ENCODE measurements at places on chromosomes 7 and 10. TPM values are rescaled to one million over a fixed set of nuclear protein-coding genes. Genes with fewer than 3 reads are reported as not detected.

- no peaks in the 10 kb centered on the region for H3K27me3 ChIP-seq
- H3K27ac ChIP-seq: peak overlapping the region; percentile 80
- H3K4me1 ChIP-seq: peaks cover 93% of the 10 kb centered on the region
- H3K36me3 ChIP-seq: peaks cover 4% of the 10 kb centered on the region
These were observed 83.5 kb downstream of the SGMS1 start for GRCh38 chr10:50540069-50540825.

DNA sequence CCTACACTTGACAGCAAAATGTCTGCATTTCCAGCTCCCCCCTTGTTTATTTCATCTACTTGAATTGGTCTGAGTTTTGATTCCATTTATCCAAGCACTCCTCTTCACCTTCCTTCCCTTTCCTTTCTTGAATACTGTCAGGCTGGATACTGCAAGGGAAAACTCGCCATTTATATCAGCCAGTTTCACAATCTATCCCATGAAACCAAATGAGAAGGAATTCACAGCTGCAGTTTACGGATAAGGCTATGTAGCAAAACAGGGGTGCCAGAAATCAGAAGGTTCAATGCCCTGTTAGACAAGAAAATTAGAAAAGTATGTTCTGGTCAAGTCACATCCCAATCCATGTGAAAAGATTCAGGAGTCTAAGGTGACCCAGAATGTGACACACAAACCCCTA is 28.1 kb downstream of the CCDC6 start:
- peaks cover 27% of the 10 kb centered on the region for H3K36me3 ChIP-seq
- no peak overlapping the region for H3K4me3 ChIP-seq
- no peaks in the 10 kb centered on the region for H3K27me3 ChIP-seq
- no peak for DNase-seq

The MMP21 gene
- not detected for total RNA-seq

DNA sequence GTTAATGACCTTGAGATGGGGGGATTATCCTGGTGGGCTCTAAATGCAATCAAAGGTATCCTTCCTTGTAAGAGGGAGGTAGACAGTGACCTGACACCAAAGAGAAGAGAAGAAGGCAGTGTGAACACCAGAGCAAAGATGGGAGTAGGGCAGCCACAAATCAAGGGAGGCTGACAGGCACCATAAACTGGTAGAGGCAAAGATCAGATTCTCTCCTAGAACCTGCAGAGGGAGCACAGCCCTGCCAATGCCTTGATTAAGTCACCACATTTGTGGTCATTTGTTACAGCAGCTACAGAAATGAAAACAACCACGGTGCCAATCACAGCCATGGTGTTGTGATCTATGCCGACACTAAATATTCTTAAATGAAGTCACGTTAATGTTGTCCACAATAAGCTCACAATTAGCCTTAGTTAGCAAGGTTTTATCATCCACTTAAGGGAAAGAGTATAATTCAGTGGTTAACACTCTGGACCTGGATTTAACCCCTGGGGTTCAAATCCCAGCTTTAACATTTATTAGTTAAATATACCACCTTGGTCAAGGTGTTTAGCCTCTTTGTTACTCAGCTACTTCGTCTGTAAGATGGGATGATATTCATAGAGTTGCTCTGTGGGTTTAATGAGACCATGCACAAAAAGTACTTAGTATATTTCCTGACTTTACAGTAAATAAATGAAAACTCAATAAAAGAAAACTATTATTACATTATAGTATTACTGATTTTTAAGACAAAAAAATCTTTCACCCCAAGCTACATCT is 70.8 kb downstream of the SGMS1 start:
- peak; percentile 44 for DNase-seq
- H3K27me3 ChIP-seq: no peaks in the 10 kb centered on the region
- no peaks in the 10 kb centered on the region for H3K36me3 ChIP-seq
- no peak overlapping the region for H3K27ac ChIP-seq

DNA sequence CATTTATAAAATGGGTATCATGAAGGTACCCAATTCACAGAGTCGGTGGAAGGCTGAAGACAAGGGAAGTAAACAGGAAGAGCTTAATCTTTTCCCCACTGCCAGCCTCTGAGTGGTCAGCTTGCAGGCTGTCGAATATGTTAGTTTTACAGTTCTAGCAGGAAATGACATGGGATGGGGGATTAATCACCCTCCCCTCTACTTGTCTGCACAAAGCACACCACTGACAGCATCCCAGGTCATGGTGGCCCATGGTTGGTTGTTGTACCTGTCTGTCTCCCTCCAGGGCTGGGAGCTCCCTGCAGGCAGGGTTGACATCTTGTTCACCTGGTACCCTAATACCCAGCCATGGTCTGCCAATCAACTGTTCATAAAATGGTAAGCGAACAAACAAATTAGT is 55.6 kb downstream of the GRB10 start:
- no peak overlapping the region for H3K27ac ChIP-seq
- no peaks in the 10 kb centered on the region for H3K36me3 ChIP-seq
- H3K27me3 ChIP-seq: no peaks in the 10 kb centered on the region
- H3K4me3 ChIP-seq: no peak overlapping the region
- peaks cover 8% of the 10 kb centered on the region for H3K4me1 ChIP-seq

The NUDCD3 gene
- 70.3 TPM for total RNA-seq

DNA sequence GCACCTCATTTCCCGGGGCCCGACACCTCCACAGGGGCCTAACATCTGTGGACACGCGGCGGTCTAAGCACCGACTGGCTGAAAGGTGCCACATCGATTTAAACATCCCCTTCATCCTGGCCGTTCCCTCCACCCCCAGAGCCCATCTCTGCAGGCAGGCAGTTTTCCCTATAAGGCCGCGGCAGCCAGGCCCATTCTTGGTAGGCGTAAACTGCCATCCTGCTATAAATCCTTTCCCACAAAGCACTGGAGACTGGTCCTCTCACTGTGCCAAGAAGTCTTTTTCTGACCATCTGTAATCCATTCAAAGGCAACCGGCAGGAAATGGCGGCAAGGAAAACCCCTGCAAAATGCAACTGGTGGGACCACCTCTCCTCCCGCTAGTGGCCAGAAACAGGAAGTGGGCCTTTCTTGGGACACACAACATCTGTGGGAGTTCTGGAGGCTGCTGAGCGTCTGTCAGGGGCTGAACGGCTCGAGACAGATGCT is 22.4 kb downstream of the ATXN7L1 start:
- no peaks in the 10 kb centered on the region for H3K36me3 ChIP-seq
- H3K27ac ChIP-seq: no peak overlapping the region
- no peaks in the 10 kb centered on the region for H3K27me3 ChIP-seq
- no peak for DNase-seq

DNA sequence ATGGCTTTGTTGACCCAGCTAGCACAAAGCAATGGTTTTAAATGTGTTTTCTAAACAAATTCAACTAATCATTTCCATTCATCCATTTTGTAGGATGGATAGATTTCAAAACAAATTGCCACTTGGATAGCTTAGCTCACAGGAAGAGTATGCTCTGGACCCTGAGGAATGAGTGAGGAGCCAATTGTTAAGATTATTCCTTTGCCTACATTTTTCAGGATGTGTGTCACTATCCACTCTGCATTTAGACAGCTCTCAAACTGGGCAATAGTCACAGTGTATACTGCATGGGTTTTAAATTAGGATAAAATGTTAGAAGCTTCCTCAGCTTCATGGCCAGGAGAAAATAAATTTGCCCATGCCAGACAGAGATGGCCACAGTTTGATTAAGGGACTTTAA is 605.6 kb upstream of the TEX47 start:
- no peak for DNase-seq
- no peak overlapping the region for H3K4me3 ChIP-seq
- H3K36me3 ChIP-seq: no peaks in the 10 kb centered on the region
- no peaks in the 10 kb centered on the region for H3K4me1 ChIP-seq
- no peaks in the 10 kb centered on the region for H3K27me3 ChIP-seq

The AKR1D1 gene
- not detected for total RNA-seq

- peaks cover 23% of the 10 kb centered on the region for H3K4me1 ChIP-seq
- H3K4me3 ChIP-seq: no peak overlapping the region
- no peaks in the 10 kb centered on the region for H3K27me3 ChIP-seq
- no peak overlapping the region for H3K27ac ChIP-seq
These were observed 65.2 kb downstream of the AOAH start for GRCh38 chr7:36659172-36659516.

GRCh38 chr10:17586821-17587234 is 30.3 kb downstream of the HACD1 start:
- peaks cover 10% of the 10 kb centered on the region for H3K27me3 ChIP-seq
- H3K27ac ChIP-seq: no peak overlapping the region
- DNase-seq: no peak
- no peak overlapping the region for H3K4me3 ChIP-seq
- H3K4me1 ChIP-seq: peaks cover 2% of the 10 kb centered on the region

GRCh38 chr7:137151690-137152052 is 191.9 kb downstream of the PTN start:
- no peaks in the 10 kb centered on the region for H3K4me1 ChIP-seq
- no peaks in the 10 kb centered on the region for H3K36me3 ChIP-seq
- no peak for DNase-seq
- no peak overlapping the region for H3K4me3 ChIP-seq
- no peaks in the 10 kb centered on the region for H3K27me3 ChIP-seq
- H3K27ac ChIP-seq: no peak overlapping the region

- H3K36me3 ChIP-seq: peaks cover 75% of the 10 kb centered on the region
- no peaks in the 10 kb centered on the region for H3K4me1 ChIP-seq
- no peaks in the 10 kb centered on the region for H3K27me3 ChIP-seq
- H3K27ac ChIP-seq: no peak overlapping the region
- no peak for DNase-seq
These were observed 31.1 kb downstream of the PITRM1 start for GRCh38 chr10:3141351-3142005.

The PCBD1 gene
- 40.1 TPM for total RNA-seq

DNA sequence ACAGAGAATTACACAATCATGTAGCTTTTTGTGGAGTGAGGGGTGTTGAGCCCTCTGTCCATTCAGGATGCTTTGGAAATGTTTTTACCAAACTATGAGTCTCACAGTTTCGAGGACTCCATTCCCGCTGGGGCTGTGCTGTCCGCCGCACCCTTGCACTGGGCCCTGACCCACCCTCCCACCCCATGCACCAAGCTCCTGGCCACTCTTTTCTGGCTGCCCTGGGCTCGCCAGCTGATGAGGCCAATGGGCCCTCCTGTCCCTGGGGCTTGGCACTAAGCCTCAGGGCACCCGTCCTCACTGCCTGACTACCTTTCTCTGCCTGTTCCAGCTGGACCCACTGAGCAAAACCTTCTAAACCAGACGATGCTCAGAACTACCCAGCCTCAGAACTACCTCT is 332.1 kb downstream of the PTPRN2 start:
- DNase-seq: no peak
- no peaks in the 10 kb centered on the region for H3K4me1 ChIP-seq
- H3K4me3 ChIP-seq: no peak overlapping the region

- H3K4me1 ChIP-seq: peaks cover 22% of the 10 kb centered on the region
- H3K27ac ChIP-seq: peak overlapping the region; percentile 85
- H3K27me3 ChIP-seq: peaks cover 2% of the 10 kb centered on the region
- no peaks in the 10 kb centered on the region for H3K36me3 ChIP-seq
- peak; percentile 43 for DNase-seq
These were observed 45.5 kb downstream of the THNSL1 start for GRCh38 chr10:25061711-25062449.

DNA sequence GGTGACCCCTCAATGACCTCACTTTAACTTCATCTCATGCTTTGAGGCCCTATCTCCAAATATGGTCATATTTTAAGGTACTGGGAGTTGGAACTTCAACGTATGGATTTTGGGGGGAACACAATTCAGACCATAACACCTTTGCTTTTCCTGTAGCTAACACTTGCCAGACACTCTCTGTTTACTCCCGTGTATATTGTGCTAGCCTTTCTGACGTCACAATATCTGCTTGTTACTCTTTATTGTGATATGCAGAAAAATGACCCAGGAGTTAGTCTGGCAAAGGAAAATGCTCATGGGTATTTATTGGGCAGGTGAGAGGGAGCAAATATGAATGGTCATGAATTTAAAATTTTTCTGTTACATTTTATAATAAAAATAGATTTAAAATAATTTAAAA is 45.7 kb upstream of the KCND2 start:
- no peak for DNase-seq
- H3K36me3 ChIP-seq: no peaks in the 10 kb centered on the region
- H3K27me3 ChIP-seq: no peaks in the 10 kb centered on the region
- H3K4me1 ChIP-seq: no peaks in the 10 kb centered on the region

DNA sequence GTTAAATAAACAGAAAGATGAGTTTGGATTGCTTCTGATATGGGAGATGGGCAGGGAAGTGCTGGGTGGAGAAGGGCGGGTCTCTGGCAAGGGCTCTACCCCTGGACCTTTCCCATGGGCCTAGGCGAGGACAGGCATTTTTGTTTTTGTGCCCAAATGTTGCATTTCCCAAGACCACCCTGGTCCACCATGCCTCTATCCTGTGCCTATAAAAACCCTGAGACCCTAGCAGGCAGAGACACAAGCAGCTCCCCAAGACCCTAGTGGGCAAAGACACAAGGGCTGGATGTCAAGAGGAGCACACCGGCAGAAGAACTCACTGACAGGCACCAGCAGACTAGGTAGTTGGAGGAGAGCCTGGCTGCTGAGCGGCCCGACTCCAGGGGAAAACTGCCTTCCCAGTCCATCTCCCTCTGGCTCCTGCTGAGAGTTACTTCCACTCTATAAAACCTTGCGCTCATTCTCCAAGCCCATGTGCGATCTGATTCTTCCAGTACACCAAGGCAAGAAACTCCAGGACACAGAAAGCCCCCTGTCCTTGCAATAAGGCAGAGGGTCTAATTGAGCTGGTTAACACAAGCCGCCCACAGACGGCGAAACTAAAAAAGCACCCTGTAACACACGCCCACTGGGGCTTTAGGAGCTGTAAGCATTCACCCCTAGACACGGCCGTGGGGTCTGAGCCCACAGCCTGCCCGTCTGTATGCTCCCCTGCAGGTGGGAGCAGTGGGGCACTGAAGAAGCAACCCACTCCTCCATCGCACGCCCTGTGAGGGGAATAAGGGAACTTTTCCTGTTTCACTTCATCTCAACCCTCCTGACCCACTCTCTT is 291.4 kb downstream of the PTPRN2 start:
- H3K4me1 ChIP-seq: no peaks in the 10 kb centered on the region
- no peak overlapping the region for H3K4me3 ChIP-seq
- H3K27me3 ChIP-seq: peaks cover 5% of the 10 kb centered on the region
- no peak overlapping the region for H3K27ac ChIP-seq
- peaks cover 2% of the 10 kb centered on the region for H3K36me3 ChIP-seq

The SOSTDC1 gene
- not detected for total RNA-seq

DNA sequence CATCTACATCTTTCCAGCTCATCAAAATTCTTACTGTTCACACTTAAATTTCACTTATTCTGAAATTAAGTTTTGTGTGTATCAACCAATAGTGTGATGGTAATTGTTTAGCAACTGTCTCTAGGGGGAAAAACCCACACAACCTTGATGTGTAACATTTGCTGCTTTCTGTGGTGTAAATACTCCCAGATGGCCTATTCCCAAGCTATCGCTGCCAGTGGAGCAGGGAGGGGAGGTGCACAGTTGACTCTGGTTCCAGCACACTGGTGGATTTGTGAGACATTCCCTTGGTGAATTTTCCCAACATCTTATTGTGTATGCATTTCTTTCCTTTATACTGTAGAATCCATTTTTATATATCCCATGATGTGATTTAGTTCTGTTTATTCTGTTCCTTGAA is 275.9 kb upstream of the SHH start:
- no peak overlapping the region for H3K27ac ChIP-seq
- no peak overlapping the region for H3K4me3 ChIP-seq
- no peaks in the 10 kb centered on the region for H3K36me3 ChIP-seq
- H3K4me1 ChIP-seq: peaks cover 5% of the 10 kb centered on the region
